ENCODE measurements at places on chromosomes 5 and 9.

- DNase-seq: no peak
These were observed 93.6 kb downstream of the ARHGEF28 start for GRCh38 chr5:73719632-73720031.

- no peak for DNase-seq
These were observed 476.6 kb upstream of the EDIL3 start for GRCh38 chr5:84861306-84861705.

DNA sequence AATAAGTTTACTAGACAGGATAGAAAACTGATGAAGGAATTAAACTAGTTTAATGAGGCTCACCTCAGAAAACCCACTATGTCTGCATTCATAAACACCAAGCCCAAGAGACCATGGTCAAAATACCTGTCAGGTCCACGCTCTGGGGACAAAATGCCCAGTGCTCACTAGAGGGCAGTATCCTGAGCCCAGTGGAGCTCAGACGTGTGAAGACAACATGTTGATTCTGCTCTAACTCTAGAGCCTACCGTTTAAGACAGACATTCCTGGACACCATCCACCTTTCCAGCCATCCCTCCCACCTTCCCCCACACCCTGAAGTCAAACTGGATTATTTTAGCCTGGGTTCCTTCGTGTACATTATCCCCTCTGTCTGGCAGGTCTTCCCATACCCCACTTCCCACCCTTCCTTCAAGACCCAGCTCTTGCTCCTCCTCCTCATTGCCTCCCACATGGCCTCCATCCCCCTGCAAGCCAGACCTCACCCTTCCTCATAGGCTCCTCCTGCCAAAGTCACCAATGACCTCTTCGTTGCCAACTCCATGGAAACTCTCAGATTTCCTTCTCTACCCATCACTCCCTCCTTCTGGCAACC is 142.3 kb upstream of the FSTL4 start:
- DNase-seq: no peak

GRCh38 chr9:120902569-120903535 is 23.7 kb downstream of the TRAF1 start:
- DNase-seq: no peak

DNA sequence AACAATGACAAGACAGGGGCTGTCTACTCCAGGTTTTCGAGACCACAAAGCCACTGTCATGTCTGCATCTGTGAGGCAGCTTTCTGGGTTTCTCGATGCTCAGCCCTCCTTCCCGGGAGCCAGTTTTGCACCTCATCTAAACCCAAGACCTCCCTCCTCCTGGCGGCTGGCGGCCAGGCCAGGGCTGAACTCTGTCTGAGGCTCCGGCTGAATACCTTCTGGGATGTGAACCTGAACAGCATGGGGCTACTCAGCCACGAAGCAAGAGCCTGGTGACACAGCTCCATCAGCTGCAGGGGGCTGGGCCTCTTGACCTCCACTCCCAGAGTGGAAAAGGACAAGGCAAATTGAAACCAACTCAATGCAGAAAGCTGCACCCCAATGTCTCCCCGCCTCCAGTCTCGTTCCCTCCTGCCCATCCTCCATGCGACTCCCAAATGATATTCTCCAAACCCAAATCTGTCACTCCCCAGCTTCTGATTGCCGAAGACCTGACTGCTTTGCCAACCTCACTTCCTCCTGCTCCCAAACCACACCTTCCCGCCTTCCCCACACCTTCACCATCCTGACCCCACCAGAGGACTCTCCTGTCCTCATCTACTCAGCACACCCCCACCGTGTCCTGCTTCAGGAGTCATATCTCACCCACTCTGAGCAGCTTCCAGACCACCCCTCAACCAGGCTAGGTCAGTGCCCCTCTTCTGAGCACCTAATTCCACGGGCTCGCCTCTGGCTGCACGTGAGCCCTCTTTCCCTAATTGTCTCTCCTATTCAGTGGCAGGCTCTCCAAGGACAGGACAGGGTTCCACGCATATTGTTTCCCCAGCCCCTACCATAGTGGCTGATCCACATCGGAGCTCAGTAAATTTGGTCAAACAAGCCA is 4.5 kb downstream of the ANKS6 start:
- DNase-seq: no peak

GRCh38 chr5:135829179-135829578 is 5.3 kb upstream of the SLC25A48 start:
- no peak for DNase-seq

GRCh38 chr5:128002425-128002824 is 81.1 kb upstream of the SLC12A2 start:
- no peak for DNase-seq

DNA sequence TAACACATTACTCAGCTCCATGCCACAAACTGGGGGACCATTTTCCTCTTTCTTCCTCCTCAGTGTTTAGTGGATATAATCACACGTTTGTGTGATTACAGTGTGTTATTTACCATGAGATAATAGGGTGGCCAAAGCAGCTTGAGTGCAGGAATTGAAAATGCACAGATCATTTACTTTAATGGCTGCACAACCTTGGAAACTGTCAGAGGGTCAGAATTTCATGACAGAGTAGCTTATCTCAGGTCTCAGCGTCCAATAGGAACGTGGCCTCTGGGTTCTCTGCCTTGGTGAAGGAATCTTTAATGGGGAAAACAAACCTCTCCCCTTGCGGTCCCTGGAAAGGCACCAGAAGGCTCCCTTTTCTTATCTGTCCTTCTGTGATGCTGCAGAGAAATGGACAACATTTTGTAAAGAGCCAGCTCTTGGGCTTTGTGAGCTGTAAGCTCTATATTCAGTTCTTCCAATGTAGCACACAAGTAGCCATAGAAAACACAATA is 87.4 kb upstream of the CD180 start:
- no peak for DNase-seq

DNA sequence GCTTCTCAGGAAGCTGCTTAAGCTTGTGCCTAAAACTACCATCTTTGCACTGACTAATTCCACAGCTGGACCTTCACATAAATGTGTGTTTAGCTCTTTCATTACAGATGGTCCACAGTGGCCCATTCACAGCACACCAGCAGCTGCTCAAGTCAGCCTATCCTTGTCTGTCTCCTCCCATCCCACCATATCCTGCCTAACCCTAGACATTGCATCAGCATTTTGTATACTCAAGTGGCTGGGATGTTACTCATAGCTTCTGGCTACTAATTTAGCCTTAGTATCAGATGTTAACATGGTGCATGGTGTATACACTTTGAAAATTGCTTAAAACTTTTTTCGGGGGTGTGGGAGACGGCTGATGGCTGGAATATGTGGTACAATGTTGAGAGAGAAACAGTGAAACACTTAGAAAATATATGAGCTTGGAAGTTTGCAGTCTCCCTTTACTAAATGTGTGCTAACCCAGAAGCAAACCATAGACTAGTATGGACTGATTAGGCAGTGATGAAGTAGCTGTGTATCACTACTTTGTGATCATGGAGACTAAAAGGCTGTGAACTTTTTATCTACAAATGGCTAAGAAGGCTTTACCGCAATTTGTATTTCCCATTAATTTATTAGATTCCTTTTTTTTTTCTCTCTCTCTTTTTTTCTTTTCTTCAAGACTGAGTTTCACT is 83.1 kb downstream of the JMY start:
- DNase-seq: no peak

DNA sequence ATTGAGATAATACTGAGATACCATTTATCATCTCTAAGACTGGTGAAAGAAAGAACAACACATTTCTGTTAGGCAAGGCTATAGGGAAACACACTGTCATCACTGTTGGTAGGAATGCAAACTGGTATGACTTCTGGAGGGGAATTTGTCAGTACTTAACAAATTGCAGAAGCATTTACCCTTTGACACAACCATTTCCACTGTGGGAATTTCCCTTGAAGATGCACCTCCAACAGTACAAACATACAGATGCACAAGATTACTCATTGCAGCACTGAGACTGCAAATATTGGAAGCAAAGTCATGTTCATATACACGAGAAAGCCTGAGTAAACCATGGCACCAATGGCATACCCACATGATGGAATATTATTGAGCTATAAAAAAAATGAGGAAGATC is 17.6 kb downstream of the GM2A start:
- no peak for DNase-seq

All from stimulated activated CD8-positive, alpha-beta memory T cell treated with anti-CD3 and anti-CD28 coated beads, Interleukin-4, amount 100 ng/mL, for 1 hour (primary cell).